ENCODE measurements at places on chromosomes 3 and 15.

DNA sequence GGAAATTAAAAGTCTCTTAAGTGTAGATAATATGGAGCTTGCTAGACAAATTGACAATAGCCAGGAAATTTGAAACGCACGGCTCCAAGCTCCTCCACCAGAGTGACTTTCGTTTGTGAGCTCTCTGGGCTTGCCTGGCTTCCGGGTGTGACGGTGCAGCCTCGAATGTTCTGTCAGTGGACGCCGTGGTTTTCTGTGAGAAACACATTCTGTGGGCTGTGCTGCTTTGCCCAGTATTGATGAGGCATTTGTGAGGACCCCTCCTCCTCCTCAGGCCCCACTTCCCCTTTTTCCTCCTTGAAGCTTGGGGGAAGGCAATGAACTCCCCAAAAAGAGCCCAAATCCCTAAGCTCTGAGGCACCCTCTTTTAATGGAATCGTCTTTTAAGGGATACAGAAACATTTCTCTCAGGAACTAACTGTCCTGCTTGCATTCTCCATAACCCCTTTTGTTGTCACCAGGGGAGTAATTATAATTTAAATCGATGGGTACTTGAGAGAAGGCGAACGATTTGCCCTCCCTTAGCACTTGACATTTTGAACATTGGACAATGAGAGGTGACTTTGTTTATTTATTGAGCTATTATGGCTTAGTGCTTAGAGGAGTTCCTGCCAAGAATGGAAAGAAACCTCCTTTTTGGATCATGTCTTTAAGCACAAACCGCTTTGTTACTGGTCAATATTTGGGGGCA is 40.8 kb downstream of the POLR2M start:
- DNase-seq: peak; percentile 34

DNA sequence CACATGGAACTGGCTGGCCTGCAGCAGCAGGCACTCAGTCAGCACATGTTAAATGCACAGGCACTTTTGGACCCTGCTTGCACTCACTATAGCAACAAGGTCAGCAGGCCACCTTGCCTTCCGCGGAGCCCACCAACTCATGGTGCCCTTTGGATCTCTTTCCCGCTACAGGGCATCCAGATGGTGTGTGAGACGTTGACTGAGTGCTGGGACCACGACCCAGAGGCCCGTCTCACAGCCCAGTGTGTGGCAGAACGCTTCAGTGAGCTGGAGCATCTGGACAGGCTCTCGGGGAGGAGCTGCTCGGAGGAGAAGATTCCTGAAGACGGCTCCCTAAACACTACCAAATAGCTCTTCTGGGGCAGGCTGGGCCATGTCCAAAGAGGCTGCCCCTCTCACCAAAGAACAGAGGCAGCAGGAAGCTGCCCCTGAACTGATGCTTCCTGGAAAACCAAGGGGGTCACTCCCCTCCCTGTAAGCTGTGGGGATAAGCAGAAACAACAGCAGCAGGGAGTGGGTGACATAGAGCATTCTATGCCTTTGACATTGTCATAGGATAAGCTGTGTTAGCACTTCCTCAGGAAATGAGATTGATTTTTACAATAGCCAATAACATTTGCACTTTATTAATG is 85.0 kb downstream of the TGFBR2 start:
- DNase-seq: no peak

DNA sequence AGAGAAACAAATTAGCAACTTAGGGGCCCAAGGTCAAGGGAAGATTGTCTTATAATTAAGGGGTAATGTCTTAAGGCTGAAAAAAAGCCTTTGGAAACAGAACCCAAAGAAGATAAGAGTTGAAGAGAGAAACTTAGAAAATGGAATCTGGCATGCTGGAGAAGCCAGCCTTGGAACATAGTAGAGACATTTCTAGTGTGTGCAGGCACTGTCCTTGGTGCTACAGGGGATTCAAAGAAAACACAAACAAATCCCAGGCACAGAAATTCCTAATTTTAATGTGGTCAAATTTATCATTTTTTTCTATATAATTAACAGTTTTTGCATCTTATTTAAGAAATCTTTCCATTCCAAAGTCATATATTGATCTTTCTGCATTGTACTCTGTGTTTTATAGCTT is 89.4 kb downstream of the NR1D2 start:
- no peak for DNase-seq

- DNase-seq: no peak
Measured at GRCh38 chr3:87246662-87247429, 19.7 kb downstream of the CHMP2B start.

DNA sequence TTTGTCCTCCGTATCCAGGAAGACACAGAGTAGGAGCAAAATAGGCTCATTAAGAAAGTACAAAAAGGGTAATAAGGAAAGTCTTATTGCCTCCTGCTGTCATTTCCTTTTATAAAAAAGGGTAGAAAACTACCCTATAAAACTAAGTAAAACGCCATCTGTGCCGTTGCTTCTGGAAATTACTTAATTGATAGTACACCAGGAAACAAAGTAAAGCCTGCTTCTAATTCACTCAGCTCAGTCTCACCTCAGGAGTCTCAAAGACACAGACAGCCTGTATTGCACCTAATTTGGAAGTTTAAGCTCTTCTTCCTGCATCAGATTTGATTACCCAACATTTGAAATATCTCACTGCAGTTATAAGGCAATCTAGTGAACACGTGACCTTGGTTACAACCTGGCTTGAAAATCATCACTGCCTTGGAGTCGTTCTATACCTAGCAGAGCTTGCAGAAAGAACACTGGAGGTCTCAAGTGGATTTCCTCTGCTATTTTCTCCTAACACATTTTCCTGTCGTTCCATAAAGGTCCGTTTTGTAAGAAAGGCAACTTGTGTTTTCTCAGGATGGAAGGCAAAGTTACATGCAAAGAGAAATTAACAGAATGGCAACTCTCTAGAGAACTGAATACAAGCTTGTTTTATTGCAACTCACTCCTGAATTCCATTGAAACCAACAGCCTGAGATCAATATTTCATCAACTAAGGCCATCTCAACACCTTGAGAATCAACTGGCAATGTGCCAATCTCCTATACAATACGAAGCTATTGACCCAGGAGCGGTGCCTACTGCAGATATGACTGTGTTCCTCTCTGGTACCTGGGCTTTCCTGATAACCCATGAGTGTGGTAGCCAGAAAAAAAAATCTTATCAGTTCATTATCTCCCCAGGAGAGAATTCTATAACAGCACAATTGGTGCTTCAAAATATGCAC is 203.3 kb upstream of the LMCD1 start:
- no peak for DNase-seq

- DNase-seq: no peak
Measured at GRCh38 chr3:151434151-151434890, 26.5 kb downstream of the IGSF10 start.

GRCh38 chr3:71754610-71755253 is 1.1 kb downstream of the GPR27 start:
- no peak for DNase-seq

- DNase-seq: no peak
Measured at GRCh38 chr3:29186982-29187725, 93.7 kb upstream of the RBMS3 start.

All from NCI-H774 (cell line).